Stimulated activated CD4-positive, alpha-beta T cell treated with anti-CD3 and anti-CD28 coated beads, Interleukin-1b, Interleukin-23, amount 100 ng/mL, for 24 hours (primary cell): ENCODE measurements at places on chromosomes 11 and 22.

DNA sequence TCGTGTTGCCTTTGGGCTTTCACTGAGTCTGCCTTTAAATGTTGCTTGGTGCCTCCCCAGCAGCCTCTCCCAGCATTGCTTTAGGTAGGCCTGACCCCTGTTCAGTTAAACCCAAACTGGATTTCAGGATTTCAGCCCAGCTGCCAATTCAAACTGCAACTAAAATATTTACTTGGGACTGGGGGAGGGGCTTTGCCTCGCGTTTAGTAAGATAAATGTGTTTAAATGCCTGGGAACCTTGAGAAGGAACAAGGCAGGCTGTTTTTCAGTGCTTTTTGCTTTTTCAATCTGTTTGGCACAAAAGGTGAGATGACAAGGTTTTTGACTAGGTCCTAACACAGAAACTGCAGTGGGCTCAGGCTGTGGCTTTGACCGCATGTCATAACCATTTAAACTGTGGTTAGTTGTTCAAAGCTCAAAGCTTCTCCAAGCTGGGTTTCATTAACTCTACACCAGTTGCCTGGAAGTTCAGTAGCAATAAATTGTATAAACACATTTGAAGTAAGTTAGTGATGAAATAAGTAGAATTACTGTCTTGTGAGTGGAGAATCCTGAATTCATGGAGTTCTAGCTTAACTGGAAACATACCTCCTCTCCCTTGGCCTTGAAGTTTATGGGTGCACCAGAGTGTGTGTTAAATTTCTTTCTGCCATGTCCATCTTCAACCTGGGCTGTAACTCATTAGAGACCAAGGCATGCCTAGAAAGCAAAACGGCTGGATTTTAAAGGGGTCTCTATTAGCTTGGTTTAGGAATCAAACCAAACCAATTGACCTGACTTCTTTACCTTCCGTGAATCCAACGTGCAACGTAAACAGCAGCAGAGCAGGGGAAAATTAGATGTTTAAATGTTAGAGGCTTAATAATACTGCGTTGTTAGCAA, 3.6 kb downstream of the PKNOX2 start:
- DNase-seq: no peak

DNA sequence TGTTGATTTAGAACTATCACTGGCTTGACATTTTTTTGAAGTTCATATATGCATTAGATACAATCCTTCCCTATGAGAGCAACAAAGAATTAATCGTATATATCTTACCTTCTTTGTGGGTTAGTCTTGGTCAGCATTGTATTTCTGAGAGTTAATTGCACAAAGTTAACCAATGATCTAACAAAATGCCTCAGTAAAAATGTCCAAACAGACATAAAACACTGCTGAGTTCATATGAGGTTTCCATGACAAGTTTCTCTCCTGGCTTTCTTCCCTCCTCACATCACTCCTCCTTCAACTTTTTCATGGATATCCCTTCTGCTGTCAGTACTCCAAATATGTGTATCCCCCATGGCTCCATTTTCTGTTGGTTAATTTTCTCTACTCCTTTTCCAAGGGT, 9.0 kb downstream of the MAP6 start:
- no peak for DNase-seq

DNA sequence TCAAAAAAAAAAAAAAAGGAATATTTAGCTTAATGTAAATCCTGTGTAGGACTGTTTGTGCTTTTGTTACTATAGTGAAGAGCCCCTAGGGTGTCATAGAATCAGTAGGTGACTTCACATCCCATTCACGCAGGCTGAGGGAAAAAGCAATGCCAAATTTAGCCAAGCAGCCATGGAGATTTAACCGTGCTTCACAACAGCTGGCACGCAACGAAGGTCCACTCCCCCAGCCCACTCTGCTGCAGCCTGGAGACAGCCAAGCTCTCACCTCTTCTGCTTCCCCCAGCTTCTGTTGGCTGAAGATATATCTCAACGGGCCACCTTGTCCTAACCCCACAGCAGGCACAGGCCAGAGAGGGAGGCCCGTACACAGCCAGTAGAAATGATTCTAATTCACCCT, 78.8 kb upstream of the BID start:
- no peak for DNase-seq

GRCh38 chr11:92969634-92970347, at the start of gene MTNR1B:
MTNR1B (plus strand) TSS chr11:92969651; CDS start chr11:92969726, 75 bp downstream.
- DNase-seq: no peak

- DNase-seq: no peak
Measured at GRCh38 chr11:64294774-64295173, 3.7 kb downstream of the KCNK4 start.

GRCh38 chr11:9003573-9004182, at the start of gene NRIP3:
NRIP3 (minus strand) TSS chr11:9004001; CDS start chr11:9003935, 66 bp downstream.
- DNase-seq: peak; percentile 34

GRCh38 chr11:83306200-83307080, 20.3 kb upstream of the CCDC90B start:
- DNase-seq: no peak

GRCh38 chr11:26946257-26946716, 47.6 kb upstream of the FIBIN start:
- no peak for DNase-seq

GRCh38 chr11:116782728-116783127, 5.1 kb downstream of the ZPR1 start:
- DNase-seq: no peak

GRCh38 chr11:60905551-60906113, 753 bp downstream of the PRPF19 start:
- no peak for DNase-seq

DNA sequence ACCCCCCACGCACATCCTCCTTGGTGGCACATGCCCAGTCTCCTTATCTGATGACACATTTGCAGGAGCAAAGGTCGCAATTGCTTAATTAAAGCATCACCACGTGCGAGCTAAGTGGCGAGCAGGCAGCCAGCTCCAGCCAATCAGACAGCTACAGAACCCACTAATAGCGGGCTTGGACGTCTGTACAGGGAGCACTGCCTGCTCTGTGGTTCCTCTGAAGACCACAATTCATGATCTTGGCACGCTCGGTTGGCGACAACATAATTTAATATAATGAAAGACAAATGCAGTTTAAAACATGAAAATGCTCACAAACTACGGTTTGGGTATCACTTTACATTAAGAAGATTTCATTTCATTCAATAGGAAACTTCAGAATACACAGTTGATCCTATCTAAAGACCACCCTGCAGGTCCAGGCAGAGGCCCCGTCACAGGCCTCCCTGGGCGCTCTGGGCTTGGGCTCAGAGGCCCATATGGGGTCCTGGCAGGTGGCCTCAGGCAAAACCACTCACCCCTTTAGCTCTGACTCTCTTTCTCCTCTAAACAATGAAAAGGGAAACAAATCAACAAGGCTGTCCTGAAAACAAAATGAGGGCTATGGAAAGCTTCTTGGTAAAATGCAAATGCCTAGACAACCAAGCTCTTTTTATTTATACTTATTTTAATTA, 10.4 kb downstream of the PACSIN2 start:
- no peak for DNase-seq

GRCh38 chr11:34086554-34087283, 18.7 kb upstream of the NAT10 start:
- DNase-seq: no peak

GRCh38 chr22:31870890-31871289, 73.4 kb upstream of the YWHAH start:
- no peak for DNase-seq
